C1 segment of cervical spinal cord (tissue), 14 donors: ENCODE measurements at places on chromosomes 1 and 21.

GRCh38 chr1:207218512-207219362 lies 102.7 kb upstream of the CD55 start:
- no peak for DNase-seq

GRCh38 chr1:76068953-76069561 lies 5.5 kb upstream of the ST6GALNAC3 start:
- DNase-seq: no peak

GRCh38 chr1:38628241-38628640 lies 231.3 kb downstream of the RRAGC start:
- no peak for DNase-seq

- no peak for DNase-seq
These were observed 23.3 kb downstream of the ZBTB17 start for GRCh38 chr1:15952317-15953258.

DNA sequence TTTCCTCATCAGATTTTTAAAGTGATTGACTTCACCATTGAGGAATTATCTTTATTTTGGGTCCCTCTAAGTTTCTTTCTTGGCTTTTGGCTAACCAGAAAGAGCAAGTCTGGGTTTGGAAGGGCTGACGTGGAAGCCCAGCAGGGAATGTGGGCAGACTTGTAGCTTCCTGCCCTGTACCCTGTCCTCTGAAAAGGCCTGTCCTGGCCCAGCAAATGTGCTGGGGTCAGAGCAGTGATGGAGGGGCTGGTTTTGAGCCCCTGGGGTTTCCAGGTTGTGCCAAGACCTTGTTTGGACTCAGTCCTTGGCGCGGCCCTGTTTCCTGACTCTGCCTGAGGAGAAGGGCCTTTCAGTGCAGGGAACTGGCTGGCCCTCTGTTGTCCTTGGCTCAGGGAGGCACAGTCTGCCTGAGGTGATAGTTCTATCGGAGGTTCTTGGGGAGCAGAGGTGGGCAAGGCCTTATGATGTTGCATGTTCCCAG lies 72.1 kb downstream of the UCK2 start:
- DNase-seq: no peak
